Heart left ventricle (tissue), 16 donors: ENCODE measurements at places on chromosomes 2 and 18. TPM values are rescaled to one million over a fixed set of nuclear protein-coding genes. Genes with fewer than 3 reads are reported as not detected.
A peak's percentile ranks its signal among the peaks of the same experiment; 100 is the strongest.

KANSL3 gene
- total RNA-seq, result 22.7 TPM

DNA sequence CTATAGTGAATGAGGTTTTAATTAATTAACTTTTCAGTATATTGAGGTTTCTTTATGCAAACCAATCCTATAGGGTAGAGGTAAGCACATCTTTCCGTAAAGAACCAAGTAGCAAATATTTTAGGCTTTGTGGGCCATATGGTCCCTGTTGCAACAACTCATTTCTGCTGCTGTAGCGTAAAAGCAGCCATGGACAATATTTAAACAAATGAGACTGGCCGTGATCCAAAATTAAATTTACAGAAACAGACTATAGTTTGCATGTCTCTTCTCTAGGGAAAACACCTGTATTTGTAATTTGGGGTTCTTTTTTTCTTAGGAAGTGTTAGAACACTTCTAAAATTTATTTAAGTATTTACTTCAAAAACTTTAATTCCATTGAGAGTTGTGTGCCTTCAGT, 104.3 kb downstream of the KYNU start:
- no peak for DNase-seq
- no peaks in the 10 kb centered on the region for H3K4me1 ChIP-seq
- H3K27ac ChIP-seq, result no peak overlapping the region
- H3K36me3 ChIP-seq, result no peaks in the 10 kb centered on the region

DNA sequence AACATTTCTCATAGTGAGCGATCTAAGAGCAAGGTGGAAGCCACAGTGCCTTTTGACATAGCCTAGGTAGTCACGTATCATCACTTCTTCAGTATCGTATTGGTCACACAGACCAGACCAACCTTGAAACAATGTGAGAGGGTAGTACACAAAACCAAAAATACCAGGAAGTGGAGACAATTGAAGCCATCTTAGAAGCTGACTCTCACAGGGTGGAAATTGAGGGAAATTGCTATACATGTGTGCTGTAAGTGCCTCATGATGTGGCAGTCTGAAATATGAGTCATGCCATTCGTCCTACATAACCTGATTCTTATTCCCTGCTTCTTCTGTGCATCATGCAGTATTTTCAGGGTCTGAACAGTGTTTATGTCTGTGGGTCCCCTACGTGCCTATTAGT, 62.3 kb upstream of the STON1 start:
- no peaks in the 10 kb centered on the region for H3K27me3 ChIP-seq
- no peak overlapping the region for H3K4me3 ChIP-seq
- peaks cover 4% of the 10 kb centered on the region for H3K4me1 ChIP-seq
- H3K36me3 ChIP-seq, result peaks cover 5% of the 10 kb centered on the region
- no peak for DNase-seq

GRCh38 chr18:11148680-11149440, 509 bp downstream of the PIEZO2 start:
- peaks cover 48% of the 10 kb centered on the region for H3K27me3 ChIP-seq
- H3K4me1 ChIP-seq, result no peaks in the 10 kb centered on the region
- H3K36me3 ChIP-seq, result no peaks in the 10 kb centered on the region
- H3K27ac ChIP-seq, result no peak overlapping the region
- peak overlapping the region; percentile 32 for H3K4me3 ChIP-seq

DNA sequence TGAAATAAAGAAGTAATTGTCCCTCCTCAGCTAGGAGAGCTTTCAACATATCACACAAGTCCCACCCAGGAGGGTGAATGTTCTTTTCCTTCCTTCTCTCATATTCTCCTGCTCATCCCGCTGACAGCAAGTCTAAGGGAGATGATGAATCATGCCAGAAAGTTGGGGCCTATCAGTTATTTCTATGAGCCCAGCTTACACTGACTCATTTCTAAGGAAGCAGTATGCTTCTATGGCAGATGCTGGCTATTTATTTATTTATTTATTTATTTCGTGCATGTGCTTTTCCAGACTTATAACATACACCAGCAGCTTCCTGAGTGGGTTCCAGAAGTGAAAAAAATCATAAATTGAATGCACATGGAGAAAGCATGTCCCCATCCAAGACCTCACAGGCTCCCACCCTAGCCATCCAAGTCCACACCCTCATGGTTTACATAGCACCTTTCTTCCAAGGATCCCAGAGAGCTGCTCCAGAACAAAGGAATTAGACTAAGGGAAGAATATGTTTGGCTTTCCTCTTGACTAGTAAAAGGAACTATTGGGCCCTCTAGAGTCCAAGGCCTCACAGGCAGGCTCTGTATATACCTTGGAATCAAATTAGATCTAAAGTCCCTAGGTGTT, 1074.2 kb upstream of the ZEB2 start:
- no peaks in the 10 kb centered on the region for H3K27me3 ChIP-seq
- no peak for DNase-seq
- H3K4me3 ChIP-seq, result no peak overlapping the region
- H3K27ac ChIP-seq, result no peak overlapping the region

GRCh38 chr2:236998758-236999157, 86.9 kb upstream of the COPS8 start:
- no peak overlapping the region for H3K4me3 ChIP-seq
- no peaks in the 10 kb centered on the region for H3K36me3 ChIP-seq
- no peaks in the 10 kb centered on the region for H3K4me1 ChIP-seq
- peaks cover 4% of the 10 kb centered on the region for H3K27me3 ChIP-seq
- no peak for DNase-seq

- H3K36me3 ChIP-seq, result no peaks in the 10 kb centered on the region
- H3K27ac ChIP-seq, result no peak overlapping the region
- H3K4me1 ChIP-seq, result peaks cover 5% of the 10 kb centered on the region
- no peaks in the 10 kb centered on the region for H3K27me3 ChIP-seq
- no peak overlapping the region for H3K4me3 ChIP-seq
Measured at GRCh38 chr2:235235977-235236767, 257.7 kb upstream of the AGAP1 start.

- H3K36me3 ChIP-seq, result no peaks in the 10 kb centered on the region
- DNase-seq, result no peak
- H3K27ac ChIP-seq, result no peak overlapping the region
- no peaks in the 10 kb centered on the region for H3K27me3 ChIP-seq
Measured at GRCh38 chr18:54813305-54813704, 15.0 kb upstream of the RAB27B start.

- no peak for DNase-seq
- no peak overlapping the region for H3K4me3 ChIP-seq
- H3K27ac ChIP-seq, result no peak overlapping the region
- no peaks in the 10 kb centered on the region for H3K4me1 ChIP-seq
- no peaks in the 10 kb centered on the region for H3K27me3 ChIP-seq
Measured at GRCh38 chr2:241213567-241213966, 25.1 kb downstream of the ANO7 start.

DNA sequence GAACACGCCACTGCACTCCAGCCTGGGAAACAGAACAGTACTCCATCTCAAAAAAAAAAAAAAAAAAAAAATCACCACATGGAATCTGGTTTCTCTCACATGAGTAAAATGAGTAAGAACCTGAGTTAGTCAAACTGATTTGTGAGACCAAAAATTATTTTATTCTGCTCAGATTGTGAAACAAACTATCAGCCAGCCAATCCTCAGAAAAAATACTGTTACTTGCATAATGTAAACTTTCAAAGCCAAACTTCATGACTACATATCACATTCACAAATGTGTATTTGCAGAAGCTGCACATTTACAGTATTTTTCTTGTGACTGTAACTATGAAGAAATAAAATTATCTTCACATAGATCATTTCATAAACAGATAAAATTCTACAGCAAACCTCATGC, 23.2 kb downstream of the SUMO1 start:
- no peaks in the 10 kb centered on the region for H3K4me1 ChIP-seq
- no peak overlapping the region for H3K27ac ChIP-seq
- DNase-seq, result no peak

- H3K27me3 ChIP-seq, result no peaks in the 10 kb centered on the region
- DNase-seq, result no peak
- H3K4me1 ChIP-seq, result no peaks in the 10 kb centered on the region
Measured at GRCh38 chr2:68438455-68439303, 28.4 kb downstream of the FBXO48 start.

- H3K36me3 ChIP-seq, result no peaks in the 10 kb centered on the region
- no peak overlapping the region for H3K27ac ChIP-seq
- DNase-seq, result no peak
- no peaks in the 10 kb centered on the region for H3K27me3 ChIP-seq
Measured at GRCh38 chr18:23719634-23720201, 30.5 kb downstream of the LAMA3 start.
